GM12864 (cell line): ENCODE measurements at places on chromosomes 6 and 20.

DNA sequence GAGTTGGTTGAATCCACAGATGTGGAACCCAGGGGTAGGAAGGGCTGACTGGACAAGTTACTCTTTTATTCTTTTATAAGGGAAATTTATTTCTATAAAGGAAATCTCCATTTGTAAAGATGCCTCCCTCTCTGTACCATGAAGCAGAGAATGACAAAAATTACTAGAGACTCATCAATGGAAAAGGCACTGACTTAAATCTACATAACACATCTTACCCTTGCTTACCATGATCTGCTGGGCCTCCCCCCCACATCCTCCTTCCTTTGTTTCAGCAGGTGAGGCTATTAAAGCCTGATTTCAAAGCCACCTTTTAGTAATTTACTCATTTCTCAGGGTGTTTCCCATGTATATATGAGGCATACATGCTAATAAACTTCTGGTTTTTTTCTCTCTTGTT, 130.2 kb upstream of the HDDC2 start:
- no peak for DNase-seq

- no peak for DNase-seq
These were observed 52.3 kb upstream of the UFL1 start for GRCh38 chr6:96469312-96469711.

GRCh38 chr6:37536491-37537190, 36.9 kb upstream of the CCDC167 start:
- DNase-seq: no peak

DNA sequence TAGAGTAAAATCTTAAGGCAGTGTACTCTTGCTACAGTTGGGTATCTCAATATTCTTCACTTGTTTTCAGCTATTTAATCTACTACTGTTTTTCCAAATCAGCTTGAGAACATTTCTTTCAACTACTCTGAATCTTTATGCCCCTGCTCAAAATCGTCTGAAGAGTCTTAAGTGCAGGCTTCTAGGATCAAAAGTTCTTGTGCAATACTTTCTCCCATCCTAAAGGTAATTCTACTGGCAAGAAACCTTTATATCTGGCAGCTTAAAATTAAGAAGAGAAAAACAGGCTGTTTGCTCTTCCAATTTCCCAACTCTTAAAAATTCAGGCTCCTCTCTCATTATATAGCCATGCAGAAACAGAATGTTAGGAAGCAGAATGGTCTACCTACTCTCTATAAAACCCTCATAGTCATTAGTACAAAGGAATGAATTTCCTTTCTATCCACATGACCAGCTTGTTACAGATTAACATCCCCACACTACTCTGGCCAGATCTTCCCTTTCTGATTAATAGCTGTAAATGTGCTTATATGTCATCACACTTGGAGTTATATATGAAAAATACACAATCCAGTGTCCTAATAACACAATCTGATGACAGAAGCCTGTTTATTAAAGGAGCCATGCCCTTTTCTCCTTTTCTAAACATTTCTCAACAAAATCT, 122.2 kb upstream of the FAM184A start:
- no peak for DNase-seq

- DNase-seq: no peak
These were observed 27.3 kb upstream of the FOXA2 start for GRCh38 chr20:22611636-22612035.

DNA sequence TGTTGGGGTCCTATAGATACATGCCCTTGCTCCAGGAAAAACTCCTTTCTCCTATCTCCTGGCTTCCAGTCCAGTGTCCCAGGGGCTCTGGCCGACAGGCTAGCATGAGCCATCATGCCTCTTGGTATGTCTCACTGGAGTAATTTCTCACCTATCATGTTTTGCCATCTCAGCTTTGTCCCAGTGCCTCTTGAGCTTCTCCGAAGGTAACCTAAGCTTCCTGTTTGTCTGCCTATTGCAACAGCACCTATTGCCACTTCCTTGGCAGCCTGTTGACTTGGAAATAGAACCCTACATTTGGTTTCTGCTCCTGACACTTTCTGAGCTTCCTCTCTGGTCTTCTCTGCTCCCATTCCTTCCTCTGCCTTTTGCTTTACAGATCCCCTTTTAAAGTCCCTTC, 197.7 kb downstream of the KCNQ5 start:
- DNase-seq: no peak
